Spleen (tissue), 13 donors: ENCODE measurements at places on chromosomes 4 and X. TPM values are rescaled to one million over a fixed set of nuclear protein-coding genes. Genes with fewer than 3 reads are reported as not detected.

The NLGN3 gene
- total RNA-seq, result 0.85 TPM

The PARM1 gene
- 12.3 TPM for total RNA-seq

The REPS2 gene
- total RNA-seq, result 7.2 TPM

The NEIL3 gene
- total RNA-seq, result 2.9 TPM

The IL9R gene
- 6.4 TPM for total RNA-seq

The RASL11B gene
- 6.9 TPM for total RNA-seq

The HDAC8 gene
- 38.6 TPM for total RNA-seq

The CXCL6 gene
- 139 TPM for total RNA-seq

The ZCCHC4 gene
- 12.4 TPM for total RNA-seq

The TMPRSS11F gene
- total RNA-seq, result not detected

The MSX1 gene
- total RNA-seq, result 6.8 TPM

The PLAC8 gene
- total RNA-seq, result 336 TPM

The VCX gene
- not detected for total RNA-seq

The SLC34A2 gene
- not detected for total RNA-seq

The BEX4 gene
- total RNA-seq, result 54.1 TPM

The MAGEA11 gene
- not detected for total RNA-seq

The CXCL10 gene
- total RNA-seq, result 7.1 TPM

The RBM3 gene
- total RNA-seq, result 194 TPM

The NUDT11 gene
- 0.36 TPM for total RNA-seq

The SAP30 gene
- 20.4 TPM for total RNA-seq

The IGSF1 gene
- not detected for total RNA-seq

The AFAP1 gene
- 18.3 TPM for total RNA-seq

The TLR2 gene
- total RNA-seq, result 73.3 TPM

The ITIH6 gene
- not detected for total RNA-seq

The SMAD1 gene
- total RNA-seq, result 27.1 TPM

The ARMCX2 gene
- total RNA-seq, result 36.5 TPM

The FAM47A gene
- total RNA-seq, result not detected

The HERC5 gene
- total RNA-seq, result 10.5 TPM

The HMX1 gene
- not detected for total RNA-seq

The TLR3 gene
- 5.7 TPM for total RNA-seq

The PQBP1 gene
- total RNA-seq, result 71.7 TPM

The DNASE1L1 gene
- total RNA-seq, result 31.3 TPM

The MAPK10 gene
- 13.0 TPM for total RNA-seq

The NXF2B gene
- total RNA-seq, result not detected

The RHOXF2 gene
- not detected for total RNA-seq

The SERPINA7 gene
- not detected for total RNA-seq

The DLG3 gene
- total RNA-seq, result 39.7 TPM

The CXCL1 gene
- 208 TPM for total RNA-seq

The AFF2 gene
- 8.5 TPM for total RNA-seq

The WAS gene
- 99.3 TPM for total RNA-seq

The ANOS1 gene
- 1.1 TPM for total RNA-seq

The SPATA4 gene
- total RNA-seq, result not detected

The HSD17B13 gene
- total RNA-seq, result 0.52 TPM

The PHOX2B gene
- not detected for total RNA-seq

The RPA4 gene
- total RNA-seq, result 2.5 TPM

The PPP4R3C gene
- total RNA-seq, result not detected

The KLF8 gene
- 8.3 TPM for total RNA-seq

The PCDH10 gene
- total RNA-seq, result not detected

The NXF2 gene
- not detected for total RNA-seq

The FGD1 gene
- 5.4 TPM for total RNA-seq

The ELF2 gene
- total RNA-seq, result 71.1 TPM

The PNCK gene
- total RNA-seq, result not detected

The HTN1 gene
- total RNA-seq, result not detected

The GAGE12E gene
- total RNA-seq, result not detected
